NCI-H2171 (cell line): ENCODE measurements at places on chromosomes 4 and X.
A peak's percentile ranks its signal among the peaks of the same experiment; 100 is the strongest.

DNA sequence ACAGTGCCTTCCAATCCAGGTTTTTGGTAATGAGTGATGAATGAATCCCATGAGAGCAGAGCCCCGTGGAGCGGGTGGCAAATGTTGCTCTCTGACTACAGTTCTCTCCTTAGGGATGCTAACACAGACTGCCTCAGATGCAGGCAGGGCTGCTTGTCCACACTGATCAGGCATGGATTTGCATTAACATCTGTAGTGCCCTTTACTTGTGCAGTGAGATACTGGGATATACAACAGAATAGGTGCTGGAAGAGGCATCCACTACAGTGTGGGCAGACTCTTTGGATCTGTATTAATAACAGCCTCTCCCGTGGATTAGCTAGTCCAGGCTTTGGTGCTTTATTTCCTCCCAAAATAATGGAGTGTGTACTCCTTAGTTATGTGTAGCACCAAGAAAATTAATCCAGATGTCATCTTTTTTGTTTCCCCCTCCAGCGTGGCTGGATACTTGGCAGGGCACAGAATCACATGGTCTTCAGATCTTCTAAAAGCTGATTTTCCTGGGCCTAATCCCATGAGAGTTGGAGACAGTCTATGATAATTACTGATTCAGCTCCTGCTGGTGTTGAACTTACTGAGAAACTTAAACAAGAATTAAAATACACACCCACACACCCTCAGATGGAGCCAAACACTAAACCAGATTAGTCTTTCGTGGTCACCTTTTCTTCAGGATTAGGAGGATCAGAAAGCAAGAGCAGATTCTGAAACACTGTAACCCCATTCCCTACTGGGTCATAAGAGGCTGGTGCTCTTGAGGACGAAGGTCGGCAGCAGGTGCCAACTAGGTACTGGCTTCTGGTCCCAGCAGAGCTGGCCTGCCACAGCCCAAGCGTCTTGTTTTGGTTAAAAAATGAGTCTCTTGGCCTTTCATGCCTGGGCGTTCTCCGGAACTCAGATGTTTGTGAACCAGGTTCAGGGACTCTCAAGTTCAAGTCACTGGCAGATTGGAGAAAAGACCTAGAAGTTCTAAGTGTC is 23.1 kb upstream of the NAP1L5 start:
- no peak for DNase-seq

- no peak for DNase-seq
These were observed 411.1 kb downstream of the TRIML1 start for GRCh38 chr4:188550296-188550695.

GRCh38 chr4:73617256-73617655 is 3.0 kb downstream of the RASSF6 start:
- DNase-seq, result no peak

DNA sequence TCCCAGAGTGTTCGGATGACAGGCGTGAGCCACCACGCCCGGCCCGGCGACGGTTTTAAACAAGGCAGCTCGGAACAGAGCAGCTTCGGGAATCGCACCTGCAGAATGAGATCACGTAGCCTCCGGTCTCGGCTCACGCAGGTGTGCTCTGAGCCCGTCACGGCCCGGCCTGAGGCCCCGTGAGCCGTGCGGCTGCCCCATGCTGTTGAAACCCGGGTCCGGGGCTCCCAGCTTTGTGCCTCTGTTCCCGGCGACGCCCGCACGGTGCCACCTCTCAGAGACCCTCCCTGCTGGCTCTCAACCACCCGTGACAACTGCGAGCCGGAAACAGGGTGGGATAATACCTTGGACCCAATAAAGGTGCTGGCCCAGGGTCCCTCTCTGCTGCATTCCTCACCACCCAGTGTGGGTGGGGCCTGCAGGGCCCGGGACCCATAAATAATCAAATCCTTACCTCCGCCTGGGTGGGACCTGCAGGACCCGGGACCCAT is 13.4 kb upstream of the PLCXD1 start:
- no peak for DNase-seq

GRCh38 chr4:112145790-112146501 is 692 bp downstream of the FAM241A start:
- DNase-seq, result no peak

DNA sequence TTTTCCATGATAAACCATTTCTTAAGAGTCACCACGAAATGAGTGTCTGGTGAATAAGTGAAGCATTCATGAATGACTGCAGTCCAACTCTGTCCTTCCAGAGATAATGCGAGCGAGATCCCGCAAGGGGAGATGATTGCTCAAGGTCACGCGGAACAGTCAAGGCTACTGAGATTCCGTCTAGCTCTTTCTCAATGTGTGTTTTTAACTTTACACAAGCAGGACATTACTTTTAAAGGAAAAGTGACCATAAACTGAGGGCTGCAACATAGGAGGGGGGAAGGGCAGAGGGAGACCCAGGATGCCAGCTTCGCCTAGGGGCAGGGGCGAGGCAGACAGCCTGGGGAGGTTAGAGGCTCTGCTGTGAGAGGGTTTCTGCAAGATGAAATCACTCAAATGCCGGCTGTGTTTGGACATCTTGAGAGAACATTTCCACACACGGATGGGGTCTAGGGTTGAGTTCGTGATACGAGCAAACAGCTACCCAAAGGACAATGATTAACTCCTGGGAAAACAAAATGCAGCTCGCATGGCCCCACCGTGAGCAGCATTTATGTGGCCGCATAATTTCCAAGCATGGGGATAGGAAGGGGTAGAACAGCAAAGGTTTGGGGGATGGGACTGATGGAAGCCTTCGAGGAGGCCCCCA is 23.8 kb upstream of the CCNQ start:
- no peak for DNase-seq

DNA sequence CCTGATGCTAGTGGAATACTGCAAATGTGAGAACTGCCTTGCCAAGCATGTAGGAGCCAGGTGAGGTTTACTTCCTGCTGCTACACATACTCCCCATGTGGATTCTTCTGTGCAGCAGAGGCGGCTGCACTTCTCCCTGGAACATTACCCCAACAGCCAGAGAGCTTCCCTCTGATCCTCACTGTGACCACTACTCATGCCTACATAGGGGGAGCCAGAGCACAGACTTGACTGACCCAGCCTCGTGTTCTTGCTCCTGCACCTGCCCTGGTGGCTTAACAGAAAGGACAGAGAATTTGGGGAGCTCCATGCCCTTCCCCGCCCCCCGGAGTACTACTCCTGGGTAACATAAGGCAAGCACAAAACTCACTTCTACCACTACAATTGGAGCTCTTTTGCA is 38.4 kb downstream of the UGT2A2 start:
- no peak for DNase-seq

GRCh38 chr4:77201343-77201742 is 44.3 kb downstream of the CCNG2 start:
- DNase-seq, result no peak

GRCh38 chr4:55546506-55546755 is 278 bp downstream of the CLOCK start:
- no peak for DNase-seq

GRCh38 chr4:79281566-79282359 is 44.1 kb downstream of the NAA11 start:
- DNase-seq, result no peak

DNA sequence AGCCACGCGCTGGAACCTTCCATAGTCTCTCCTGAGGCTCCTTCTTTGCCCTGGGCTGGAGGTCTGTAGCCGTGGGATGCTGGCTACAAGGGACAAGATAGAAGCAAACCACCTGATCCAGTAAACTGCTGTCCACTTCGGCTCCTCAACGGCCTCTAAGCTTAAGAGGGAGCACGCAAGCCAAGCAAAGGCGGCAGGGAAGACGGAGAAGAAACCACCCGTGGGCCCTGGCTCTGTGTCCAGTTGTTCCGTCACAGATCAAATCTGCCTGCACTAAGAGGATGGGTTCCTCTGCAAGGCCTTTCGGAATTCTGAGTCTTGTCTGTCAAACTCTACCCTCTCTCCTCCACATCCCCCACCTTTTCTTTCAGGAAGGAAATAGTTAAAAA is 401 bp upstream of the EDNRA start:
- no peak for DNase-seq

DNA sequence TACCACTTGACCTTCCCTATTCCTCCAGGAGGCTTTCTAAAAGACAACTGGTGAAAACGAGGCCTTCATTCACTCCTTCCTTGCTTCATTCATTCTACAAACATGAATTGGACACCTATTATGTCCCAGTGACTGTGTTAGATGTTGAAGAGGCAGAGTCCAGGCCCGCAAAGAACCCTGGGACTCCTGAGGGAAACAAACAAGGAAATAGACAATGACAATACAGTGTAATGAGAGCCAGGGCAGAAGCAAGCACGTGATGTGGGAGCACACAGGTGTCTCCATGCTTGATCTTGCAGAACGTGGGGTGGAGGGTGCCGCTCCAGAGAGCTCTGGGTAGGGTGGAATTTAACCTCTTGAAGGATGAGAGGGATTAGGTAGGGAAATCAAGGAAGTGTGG is 137.6 kb upstream of the KLF3 start:
- DNase-seq, result no peak

DNA sequence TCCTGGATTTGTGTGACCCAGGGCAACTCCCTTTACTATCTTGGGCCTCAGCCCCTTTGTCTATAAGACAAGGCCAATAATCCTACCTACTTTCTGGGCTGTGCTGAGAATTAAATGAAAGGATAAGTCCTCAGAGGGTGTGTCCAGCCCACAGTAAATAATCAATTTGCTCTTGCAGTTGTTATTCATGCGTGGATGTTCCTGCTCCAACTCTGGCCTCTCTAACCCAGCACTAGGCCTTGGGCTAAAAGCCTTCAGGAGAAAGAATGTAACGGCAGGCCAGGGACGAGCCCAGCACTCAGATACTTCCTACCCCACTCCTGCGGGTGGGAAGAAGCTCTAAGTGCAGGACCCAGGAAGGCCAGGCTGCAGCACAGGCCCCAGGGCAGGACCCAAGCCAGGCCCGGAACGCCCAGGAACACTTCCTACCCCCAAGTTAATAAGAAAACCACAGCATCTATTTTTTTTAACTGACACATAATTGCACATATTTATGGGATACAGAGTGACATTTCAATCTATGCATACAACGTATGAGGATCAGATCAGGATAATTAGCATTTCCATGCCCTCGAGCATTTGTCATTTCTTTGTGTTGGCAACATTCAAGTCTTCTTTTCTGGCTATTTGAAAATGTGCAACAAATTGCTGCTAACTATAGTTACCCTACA is 179.6 kb upstream of the RBPJ start:
- no peak for DNase-seq

- DNase-seq, result no peak
These were observed 15.2 kb upstream of the INPP4B start for GRCh38 chr4:142861351-142861750.

- no peak for DNase-seq
These were observed 249.2 kb upstream of the RPS6KA3 start for GRCh38 chrX:20515841-20516461.

DNA sequence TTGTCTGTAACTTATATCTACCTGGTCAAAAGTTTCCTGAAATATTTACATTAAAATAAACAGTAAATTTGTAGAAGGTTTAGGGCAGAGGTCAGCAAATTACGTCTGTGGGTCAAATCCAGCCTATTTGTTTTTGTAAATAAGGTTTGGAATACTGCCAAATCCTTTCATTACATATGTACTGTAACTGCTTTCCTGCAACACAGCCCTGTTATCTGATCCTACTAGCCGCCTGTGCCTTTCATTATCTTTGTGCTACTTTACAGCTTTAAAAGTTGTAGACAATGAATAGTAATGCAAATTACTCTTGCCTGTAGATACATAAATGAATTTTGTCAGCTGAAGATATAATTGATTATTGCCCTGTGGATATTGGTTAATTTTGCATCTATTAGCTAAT is 369.6 kb upstream of the SLC7A11 start:
- no peak for DNase-seq

- no peak for DNase-seq
These were observed 14.8 kb downstream of the SHROOM3 start for GRCh38 chr4:76449833-76450232.

- DNase-seq, result no peak
These were observed 174.9 kb downstream of the CORIN start for GRCh38 chr4:47662975-47663374.

DNA sequence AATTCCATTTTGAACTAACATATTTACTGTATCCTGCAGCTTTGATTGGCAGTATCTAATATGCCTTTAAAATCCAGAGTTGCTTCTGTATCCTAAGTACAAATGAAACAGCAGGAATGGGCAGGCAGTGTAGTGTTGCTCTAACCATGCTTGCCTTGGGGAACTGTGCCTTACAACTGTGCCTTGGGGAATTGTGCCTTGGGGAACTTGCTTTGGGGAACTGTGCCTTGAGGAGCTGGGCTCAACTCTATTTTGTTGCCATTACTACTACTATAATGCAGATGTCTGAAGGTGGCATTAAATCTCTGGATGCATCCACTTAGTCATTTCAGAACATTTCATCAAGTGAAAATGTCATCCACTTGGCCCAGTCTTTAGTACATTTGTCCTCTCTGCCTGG is 6.9 kb downstream of the CXCL3 start:
- DNase-seq, result no peak

- no peak for DNase-seq
These were observed 16.3 kb downstream of the PPP2R3B start for GRCh38 chrX:370244-370962.

DNA sequence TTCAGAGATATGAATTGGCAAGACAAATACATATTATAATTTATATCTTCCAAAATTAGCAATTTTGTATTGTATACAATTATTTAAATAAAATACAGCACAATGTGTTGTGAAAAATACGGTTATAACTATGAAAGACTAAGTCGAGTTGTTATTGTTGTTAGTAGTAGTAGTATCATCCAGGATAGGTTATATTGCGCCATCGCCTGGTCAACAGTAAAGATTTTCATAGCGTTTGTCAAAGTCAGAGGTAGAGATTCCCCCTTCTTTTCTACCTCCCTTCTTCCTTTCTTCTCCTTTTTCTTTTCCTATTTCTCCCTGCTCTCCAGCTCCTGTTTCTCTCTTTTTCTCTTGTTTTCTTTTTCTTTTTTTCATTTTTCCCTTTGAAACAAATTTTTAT is 499.1 kb upstream of the EPHA5 start:
- no peak for DNase-seq

GRCh38 chrX:101287402-101287801 is 3.7 kb downstream of the TAF7L start:
- DNase-seq, result no peak

- DNase-seq, result no peak
These were observed 410.2 kb downstream of the FAM47A start for GRCh38 chrX:33721927-33722326.

DNA sequence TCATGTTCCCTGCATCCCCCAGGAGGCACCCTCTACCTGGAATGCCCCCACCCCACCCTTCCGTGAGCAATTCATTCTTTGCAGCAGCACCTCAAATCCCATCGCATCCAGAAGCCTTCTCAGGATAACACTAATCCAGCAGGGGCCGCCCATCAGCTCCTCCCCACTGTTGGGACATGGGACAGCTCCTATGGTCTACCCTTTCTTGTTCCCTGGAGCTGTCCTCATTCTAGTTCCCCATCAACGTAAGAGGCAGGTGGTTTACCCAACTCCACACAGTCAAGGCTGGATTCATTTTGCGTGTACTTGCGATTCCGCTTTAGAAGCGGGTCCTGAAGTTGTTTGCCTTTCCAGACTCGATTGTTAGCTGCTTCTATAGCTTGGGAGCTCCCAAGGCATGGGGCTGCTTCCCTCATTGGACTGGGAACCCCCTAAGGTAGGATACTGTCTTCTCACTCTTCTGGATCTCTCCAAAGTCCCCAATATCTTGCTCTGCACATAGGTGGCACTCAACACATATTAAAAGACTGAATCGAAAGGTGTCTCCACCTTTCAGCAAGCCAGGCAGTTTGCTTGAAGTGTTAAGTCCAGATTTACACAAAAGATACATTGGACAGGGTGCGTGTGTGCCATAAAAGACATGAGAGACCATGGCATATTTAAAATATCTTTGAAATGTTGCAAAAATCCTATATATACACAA is 942 bp upstream of the APLN start:
- no peak for DNase-seq

GRCh38 chrX:63350941-63351616 is at the start of gene SPIN4:
Gene SPIN4, minus strand, starts transcription at chrX:63351332. Its CDS starts 513 bp downstream, at chrX:63350819.
- DNase-seq, result peak; percentile 84
